CD4-positive, alpha-beta T cell treated with Interleukin-15 for 4 hours (primary cell): ENCODE measurements at places on chromosomes 12 and 14.

- no peak for DNase-seq
These were observed 63.6 kb upstream of the TMEM263 start for GRCh38 chr12:106892075-106892474.

GRCh38 chr14:101219896-101220703 is 316.6 kb upstream of the RTL1 start:
- no peak for DNase-seq

DNA sequence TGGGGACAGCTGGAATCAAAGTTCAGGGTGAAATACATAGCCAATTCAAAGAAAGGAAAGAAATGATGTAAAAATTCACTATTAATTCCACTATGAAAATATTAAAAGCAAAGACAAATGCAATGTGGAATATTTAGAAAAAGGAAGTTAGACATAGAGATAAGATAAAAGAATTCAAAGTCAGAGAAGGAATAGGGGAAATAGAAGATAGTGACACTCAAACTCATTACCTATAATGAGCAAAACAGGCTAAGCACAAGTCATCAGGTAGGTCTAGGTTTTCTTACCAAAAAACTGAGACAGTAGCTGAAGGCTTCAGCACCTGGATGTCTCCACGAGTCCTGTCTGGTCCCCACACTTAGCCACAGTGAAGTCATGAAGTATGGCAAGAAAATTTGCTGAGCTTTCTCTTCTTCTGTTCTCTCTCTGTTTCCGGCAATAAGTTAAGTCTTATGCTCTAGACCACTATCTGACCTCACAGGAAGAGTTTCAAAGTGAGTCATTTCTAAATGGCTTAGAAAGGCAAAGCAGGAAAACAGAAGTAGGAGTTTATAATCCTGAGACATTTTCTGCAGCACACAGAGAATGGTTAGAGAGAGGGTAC is at the start of gene C3AR1:
C3AR1 (minus strand) TSS at position 369 of the 604 bp plus-strand sequence. CDS start 6,174 bp downstream, outside the sequence.
- DNase-seq = peak; percentile 74

GRCh38 chr12:33690562-33690961 is 250.9 kb upstream of the SYT10 start:
- no peak for DNase-seq
